ENCODE measurements at places on chromosomes 7 and 10.

GRCh38 chr7:48088559-48089045 is 463 bp upstream of the UPP1 start:
- DNase-seq = peak; percentile 29

DNA sequence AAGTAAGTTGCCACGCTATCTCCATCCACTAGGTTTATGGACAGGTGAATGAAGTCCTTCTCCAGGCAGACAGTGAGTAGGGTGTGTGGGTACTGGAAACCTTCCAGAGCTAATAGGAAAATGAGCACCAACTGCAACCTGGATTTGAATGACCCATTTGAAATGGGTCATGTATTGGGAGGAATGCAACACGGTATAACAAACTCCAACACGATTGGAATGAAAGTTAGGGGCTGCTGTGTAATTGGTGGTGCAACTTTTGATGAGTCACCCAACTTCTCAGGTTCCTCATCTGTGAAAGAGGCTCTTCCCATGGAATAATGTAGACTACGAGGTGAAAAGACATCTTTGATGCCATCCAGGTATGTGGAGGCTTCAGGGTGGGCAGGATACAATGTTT is 241.4 kb upstream of the PODXL start:
- DNase-seq = no peak

DNA sequence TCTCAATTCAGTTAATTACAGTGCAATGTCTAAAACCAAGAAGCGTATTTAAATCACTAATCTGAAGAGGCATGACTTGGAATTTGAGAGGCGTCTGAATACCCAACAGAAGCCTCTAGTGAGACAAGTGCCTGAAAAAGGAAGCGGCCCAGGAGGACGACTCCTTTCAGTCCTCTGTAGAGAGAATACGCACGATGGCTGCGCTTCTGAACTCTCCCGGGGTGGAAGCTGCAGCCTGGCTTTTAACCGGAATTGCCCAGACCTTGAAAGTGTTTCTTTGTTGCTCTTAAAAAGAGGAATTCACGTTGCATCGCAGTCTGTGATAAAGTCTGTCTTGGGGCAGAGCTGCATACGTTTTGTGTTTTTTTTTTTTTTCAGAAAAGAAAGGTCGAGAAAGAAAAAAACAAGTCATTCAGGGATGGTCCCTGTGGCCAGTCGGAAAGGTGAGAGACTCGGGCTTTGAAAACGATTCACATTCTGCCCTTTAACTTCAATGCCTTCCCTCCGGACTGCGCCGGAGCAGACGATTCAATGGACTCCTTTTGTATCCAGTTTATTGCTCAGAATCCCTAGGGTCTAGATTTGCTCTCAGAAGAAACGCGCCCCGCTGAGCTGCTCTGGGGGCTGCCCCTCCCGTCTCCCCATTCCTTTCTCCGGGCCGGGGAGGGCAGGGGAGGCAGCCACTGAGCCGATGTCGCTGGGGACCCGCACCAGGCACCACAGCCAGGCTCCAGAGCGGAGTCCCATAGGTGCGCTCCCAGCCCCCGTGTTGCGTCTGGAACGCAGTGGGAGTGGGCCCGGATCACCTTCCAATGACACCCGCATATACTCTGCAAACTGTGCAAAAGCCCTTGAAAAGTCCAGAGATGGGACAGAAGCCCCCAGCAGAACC is 994 bp upstream of the PTF1A start:
- no peak for DNase-seq

DNA sequence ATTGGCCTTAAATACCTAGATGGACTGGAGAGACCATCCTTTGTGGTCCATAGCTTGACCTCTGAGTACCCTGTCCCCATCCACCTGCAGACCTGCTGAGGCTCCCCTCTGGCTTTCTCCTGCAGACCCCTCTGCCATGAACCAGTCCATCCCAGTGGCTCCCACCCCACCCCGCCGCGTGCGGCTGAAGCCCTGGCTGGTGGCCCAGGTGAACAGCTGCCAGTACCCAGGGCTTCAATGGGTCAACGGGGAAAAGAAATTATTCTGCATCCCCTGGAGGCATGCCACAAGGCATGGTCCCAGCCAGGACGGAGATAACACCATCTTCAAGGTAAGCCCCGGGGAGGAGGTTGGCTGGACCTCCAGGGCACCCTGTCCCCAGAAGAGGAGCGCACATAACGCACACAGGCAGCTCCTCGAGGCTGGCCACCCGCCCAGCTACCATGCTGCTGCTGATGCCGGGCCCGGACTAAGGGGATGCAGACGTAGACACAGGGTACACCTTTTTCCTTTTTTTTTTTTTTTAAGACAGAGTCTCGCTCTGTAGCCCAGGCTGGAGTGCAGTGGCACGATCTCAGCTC is 4.3 kb downstream of the IRF5 start:
- no peak for DNase-seq

- DNase-seq = no peak
Measured at GRCh38 chr7:100372694-100373093, 593 bp upstream of the PILRA start.

DNA sequence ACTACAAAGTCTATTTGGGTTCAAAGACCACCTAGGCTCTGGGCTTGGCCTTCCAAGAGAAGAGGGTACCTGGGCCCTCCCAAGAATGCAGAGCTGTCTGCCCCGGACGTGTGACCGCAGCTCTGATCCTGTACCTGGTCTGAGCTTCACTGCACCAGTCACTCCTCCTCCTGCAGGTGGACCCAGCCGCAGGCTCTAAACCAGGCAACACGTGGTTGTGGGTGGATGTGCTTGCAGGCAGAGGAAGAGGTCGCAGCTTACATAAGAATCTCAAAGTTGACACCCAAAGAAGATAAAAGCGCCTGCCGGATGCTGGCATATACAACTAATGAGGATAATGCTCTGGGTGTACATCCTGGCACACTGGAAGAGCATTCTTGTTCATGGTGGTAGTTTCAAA is 9.4 kb upstream of the PFKP start:
- DNase-seq = no peak

- DNase-seq = no peak
Measured at GRCh38 chr10:52977581-52977980, 205.0 kb upstream of the MBL2 start.

DNA sequence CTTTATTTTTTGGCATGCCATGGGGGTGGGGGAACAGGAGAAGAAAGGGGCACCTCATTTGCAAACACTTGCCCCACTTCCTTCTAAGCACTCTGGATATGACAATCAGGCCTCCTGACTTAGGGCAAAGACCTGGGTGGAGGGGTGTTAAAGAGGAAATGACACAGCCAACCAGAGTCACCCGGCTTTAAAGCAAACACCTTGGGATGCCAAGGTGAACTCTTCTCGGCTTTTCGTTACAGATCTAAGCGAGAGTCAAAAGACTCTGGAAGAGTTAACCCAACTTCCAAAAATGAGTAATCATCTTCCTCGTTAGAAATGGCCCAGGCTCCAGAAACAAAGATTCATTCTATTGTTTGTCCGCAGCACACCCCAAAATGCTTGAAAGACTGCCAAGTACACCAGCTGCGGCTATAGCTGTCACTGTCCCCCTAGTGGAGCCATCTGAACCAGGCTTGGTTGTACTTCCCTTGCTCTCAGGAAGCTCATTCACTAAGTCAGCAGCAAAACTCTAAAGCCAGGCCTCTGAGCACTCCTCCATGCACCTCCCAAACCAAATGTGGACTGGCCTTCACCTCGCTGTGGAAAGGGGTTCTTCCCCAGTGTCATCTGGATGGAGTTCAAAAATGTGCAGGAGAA is 24.8 kb downstream of the FAM53B start:
- DNase-seq = peak; percentile 33

GRCh38 chr7:81185072-81185471 is 266.2 kb upstream of the SEMA3C start:
- no peak for DNase-seq

DNA sequence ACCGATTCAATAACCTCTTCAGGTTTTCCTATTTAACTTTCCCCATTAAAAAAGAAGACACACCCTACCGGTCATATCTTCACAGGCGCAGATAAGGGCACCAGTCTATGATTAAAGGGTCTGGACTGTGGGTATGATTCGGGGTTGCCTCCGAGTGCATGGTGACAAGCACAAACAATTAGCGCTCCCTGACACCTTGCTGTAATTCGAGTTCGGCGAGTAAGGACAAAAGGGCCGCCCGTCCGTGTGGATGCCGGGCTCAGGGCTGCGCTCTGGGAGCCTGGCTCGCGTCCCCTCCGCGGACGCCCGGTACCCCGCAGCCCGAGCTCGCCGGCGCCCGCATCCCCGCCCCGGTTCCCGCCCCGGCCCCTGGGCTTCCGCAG is 111.9 kb upstream of the RHEB start:
- DNase-seq = peak; percentile 52

DNA sequence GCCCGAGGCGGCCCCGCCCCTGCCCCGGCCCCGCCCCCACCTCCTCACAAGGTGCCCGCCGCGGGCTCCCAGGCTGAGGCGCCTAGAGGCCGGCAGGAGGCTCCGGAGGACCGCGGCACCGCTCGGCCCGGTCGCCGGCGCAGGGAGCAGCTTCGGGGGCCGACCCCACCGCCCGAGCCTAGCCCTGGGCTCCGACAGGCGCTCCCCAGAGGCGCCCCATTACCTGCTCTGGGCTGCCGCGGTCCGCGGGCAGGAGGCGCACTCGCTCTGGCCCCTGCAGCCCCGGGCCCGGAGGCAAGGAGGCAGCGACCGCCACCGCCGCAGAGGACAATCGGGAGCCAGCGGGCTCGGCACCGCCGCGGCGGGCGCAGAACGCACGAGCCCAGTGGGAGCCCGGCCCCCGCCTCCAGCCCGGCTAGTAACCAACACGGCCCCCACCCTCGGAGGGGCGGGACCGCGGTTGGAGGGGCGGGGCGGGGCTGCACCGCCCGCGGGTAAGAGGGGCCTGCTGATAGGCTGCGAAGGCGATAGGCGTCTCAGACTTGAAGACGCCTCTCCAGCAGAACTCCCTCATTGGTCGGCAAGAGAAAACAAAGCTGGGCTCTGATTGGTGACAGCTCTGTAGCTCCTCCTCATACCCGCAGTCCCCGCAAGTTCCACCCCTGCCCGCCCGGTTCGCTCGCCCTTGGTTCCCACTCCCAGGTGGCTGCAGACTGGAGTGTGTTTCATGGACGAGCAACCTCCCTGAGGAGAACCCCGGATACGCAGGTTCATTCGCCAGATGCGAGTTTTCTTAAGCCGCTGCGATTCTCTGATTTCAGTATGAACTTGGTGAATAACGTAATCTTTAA is at the start of gene MPP7:
MPP7 (minus strand) TSS at position 427 of the 851 bp plus-strand sequence. CDS start 64,460 bp downstream, outside the sequence.
- DNase-seq = peak; percentile 96

GRCh38 chr7:5234852-5235831 is 45.1 kb downstream of the WIPI2 start:
- DNase-seq = no peak

- no peak for DNase-seq
Measured at GRCh38 chr7:128453836-128454804, 1.6 kb upstream of the HILPDA start.

GRCh38 chr10:13161857-13162271 is 506 bp downstream of the MCM10 start:
- DNase-seq = no peak

DNA sequence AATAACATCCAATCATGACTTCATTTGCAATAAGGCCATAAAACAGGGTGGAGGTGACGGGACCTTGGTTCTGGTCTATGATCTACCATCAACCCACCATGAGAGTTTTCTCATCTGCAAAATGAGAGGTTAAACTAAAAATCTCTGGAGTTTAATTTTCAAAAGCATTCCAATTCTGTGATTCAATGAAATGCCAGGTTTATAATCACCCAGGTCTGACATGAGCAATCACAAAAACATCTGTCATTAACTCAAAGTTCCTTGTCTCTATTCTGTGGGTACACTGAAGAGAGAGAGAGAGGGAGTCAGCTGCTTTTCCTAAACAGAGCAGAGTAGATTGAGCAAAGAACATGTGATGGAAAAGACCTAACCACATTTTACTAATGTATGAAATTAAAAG is 75.4 kb downstream of the NUDCD3 start:
- no peak for DNase-seq

GRCh38 chr10:69261184-69261583 is 17.1 kb upstream of the HK1 start:
- DNase-seq = no peak

DNA sequence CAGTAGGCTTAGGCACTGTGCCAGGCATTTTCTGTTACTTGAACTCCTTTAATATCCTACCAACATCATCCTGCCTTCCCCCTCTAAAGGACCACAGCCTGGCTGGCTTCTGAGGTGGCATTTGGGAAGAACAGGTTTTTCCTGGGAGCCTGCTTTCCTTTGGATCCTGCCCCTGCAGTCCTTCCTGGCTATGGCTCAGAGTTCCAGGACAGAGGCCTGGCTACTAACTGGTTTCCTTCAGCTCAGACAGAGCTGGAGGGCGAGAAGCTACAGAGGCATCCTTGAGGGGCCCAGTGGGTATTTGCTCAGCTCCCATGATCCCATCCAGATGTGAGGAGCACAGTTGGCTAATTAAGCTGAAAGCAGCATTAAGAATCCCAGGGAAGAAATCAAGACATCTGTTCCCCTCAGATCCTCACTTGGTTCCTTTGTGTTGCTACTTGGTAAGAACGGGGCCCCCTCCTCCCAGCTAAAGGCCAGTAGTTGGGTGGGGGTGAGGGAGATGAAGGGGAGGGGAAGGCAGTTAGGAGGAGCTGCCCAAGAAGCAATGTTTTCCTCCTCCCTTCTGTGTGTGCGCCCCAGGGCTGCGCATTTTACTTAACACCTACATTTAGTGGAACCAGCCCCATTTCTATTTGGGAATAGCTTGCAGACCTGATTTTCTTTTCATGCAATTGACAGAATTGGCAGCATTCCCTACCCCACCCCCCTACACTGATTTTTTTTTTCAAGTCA is 142.6 kb upstream of the SORCS3 start:
- DNase-seq = no peak

DNA sequence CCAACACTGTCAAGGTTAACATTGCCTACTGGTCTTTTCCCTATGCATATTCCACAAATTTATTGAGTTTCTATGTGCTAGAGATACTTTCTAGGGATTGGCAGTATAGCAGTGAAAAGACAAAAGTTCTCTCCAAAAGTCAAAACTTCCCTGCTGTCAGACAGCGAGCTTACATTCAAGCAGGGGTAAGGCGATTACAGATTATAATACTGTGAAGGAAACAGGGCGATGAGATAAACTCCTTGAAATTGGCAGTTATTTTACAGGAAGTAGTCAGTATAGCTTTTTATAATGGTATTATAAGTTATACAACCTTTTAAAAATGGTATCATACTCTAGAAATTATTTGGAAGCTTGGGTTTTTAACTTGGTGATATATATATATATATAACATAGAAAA is 9.9 kb downstream of the VPS50 start:
- DNase-seq = no peak

GRCh38 chr7:29793507-29793906 is 12.8 kb upstream of the WIPF3 start:
- DNase-seq = no peak

DNA sequence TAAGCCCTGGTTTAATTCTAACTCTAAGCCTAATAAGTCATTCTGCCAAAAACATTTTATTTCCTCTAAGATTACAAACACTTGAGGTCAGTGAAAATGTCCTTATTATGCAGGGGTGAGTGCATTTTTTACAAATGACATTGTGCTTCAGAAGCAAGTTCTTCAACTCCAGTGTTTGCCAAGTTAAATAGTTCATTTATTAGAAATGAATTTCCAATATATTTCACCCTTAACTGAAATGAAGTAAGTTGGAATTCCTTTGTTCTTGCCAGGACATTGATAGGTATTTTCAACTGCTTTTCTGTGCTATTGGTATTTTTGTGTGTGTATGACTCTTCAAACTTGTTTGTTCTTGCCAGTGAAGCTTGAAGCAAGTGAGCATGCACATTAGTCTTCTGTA is 89.5 kb upstream of the CCDC6 start:
- DNase-seq = no peak

Data from NCI-H1092 treated with DMSO at 0.1 percent for 48 hours (cell line).